ENCODE measurements at places on chromosomes 4 and X.

DNA sequence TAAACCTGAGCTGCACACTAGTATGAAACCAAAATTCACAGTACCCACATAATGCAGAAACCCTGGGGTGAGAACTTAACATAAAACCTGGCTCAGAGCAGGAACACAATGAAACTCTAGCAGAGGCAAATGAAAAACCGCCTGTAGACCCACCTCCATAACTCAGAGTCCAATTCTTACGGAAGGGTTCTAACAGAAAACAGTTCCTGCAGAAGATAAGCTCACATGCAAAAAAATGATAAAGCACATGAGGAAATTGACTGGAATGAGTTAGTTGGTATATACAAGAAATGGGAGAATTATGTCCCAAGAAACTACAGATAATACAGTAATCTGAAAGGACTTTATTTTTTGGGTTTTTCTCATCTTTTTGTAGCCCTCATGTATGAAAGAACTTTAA is 14.7 kb downstream of the RTL9 start:
- no peak for DNase-seq

- DNase-seq = no peak
These were observed 105.6 kb downstream of the AMMECR1 start for GRCh38 chrX:110212299-110212698.

DNA sequence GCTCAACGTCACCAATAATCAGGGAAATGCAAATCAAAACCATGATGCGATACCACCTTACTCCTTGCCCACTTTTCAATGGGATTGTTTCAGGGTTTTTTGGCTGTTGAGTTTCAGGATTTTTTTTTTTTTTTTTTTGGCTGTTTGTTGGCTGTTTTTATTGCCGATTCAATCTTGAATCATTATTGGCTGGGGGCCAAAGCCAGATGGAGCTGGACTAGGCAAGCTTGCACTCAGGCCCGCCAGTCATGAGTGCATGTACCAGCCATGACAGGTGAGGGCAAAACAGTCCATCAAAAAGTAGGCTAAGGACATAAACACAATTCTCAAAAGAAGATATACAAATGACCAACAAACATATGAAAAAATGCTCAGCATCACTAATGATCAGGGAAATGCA is 13.3 kb downstream of the YIPF7 start:
- DNase-seq = no peak

GRCh38 chrX:11566173-11566572 is 99.5 kb downstream of the ARHGAP6 start:
- DNase-seq = no peak

DNA sequence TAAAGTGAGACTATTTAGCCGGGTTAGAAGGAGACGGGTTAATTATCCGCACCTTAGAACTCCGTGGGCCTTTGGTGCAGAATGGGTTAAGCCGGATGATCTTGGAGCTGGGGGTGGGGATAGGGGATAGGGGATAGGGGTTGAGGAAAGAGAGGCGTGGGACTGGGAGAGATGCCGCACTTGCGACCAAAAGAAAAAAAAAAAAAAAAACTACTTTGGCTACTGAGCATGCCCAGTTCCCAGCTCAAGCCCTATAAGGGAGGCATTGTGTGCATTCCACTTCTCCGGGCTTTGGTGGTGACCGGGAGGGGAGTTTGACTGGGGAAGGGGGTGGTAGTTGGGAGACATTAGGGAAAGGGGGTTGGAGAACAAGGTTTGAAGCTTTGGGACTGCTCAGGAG is at the start of gene SLITRK4:
Gene SLITRK4, minus strand, starts transcription at position 187 of the 400 bp plus-strand sequence. CDS start 4,993 bp downstream, outside the sequence.
- no peak for DNase-seq

- no peak for DNase-seq
These were observed 1058.9 kb downstream of the C4orf33 start for GRCh38 chr4:130154901-130155300.

- DNase-seq = no peak
These were observed 28.1 kb upstream of the ANOS1 start for GRCh38 chrX:8760021-8760420.

DNA sequence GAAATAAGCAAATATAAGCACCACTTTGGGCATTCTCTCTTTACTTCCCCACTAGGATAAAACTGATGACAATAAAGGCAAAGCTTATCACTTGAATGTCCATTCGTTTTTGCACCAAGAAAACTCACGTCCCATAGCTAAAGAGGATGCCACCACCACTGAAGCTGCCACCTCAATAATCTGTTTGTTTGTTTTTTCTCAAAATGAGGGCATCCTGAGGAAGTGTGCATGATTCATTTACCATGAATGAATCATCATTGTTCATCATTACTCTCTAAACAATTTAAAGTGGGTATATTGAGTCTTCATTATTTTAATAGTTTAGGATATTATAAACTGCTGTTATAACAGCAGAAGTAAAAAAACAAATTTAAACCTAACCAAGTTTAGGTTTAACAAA is 168.2 kb downstream of the DCTD start:
- DNase-seq = no peak

- DNase-seq = no peak
These were observed 4.9 kb downstream of the FGFR3 start for GRCh38 chr4:1797861-1798579.
